Esophagus squamous epithelium (tissue), 5 donors: ENCODE measurements at places on chromosomes 1 and 21.

DNA sequence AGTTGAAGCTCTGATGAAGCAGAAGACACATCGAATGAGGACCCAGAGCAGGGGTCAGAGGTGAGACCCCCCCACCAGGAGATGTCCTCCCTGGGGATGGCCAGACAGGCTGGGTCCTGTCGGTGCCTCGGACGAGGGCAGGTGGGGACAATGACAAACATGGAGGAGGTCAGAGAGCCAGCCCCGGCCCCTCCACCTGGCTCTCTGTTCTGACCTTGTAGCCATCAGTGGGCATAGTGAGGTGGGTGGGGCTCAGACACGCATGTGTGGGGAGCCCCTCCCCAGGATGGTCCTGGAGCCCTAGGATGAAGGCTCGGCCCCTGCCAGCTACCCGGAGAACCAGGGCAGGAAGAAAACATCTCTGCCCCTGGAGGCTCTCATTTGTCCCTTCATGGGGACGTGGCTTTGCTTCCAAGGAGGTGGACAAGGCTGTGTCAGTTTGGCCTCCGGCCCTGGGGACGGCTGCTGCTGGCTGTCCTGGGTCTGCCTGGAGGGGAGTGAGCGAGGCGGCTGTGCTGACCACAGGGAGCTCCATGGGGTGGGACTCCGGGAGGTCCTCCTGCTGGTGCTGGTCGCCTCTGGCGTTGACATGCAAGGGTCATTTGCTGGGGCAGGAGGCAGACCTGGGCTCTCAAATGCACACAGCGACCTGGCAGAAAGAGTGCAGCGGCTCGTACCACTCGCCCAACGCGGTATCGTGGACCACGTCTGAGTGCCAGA is 2.6 kb downstream of the KRTAP10-6 start:
- no peak for DNase-seq

DNA sequence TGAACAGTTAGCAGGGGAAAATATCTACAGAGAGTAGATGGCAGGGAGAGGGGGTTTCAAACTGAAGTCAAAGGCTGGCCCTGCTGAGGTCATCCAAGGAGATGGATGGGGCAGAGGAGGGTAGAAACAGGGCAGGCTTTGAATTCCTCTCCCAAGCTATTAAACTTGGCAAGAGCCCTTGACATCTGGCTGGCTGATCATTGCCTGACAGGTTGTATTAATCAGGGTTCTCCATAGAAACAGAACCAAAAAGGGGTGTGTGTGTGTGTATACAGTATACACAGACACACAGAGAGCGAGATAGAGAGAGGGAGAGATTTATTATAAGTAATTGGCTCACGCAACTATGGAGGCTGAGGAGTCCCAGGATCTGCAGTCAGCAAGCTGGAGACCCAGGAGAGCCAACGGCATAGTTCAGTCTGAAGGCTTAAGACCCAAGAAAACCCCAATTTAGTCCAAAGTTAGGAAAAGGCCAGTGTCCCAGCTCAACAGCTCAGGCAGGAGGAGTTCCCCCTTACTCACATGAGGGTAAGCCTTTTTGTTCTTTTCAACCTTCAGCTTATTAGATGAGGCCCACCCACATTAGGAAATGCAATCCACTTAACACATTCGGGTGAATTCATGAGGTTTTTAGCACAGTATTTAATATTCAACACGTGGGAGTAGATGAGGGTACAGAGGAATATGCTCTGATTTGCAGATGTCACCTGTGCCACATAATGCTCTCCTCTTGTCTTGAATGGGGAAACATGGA is 46.7 kb upstream of the HAO2 start:
- no peak for DNase-seq

DNA sequence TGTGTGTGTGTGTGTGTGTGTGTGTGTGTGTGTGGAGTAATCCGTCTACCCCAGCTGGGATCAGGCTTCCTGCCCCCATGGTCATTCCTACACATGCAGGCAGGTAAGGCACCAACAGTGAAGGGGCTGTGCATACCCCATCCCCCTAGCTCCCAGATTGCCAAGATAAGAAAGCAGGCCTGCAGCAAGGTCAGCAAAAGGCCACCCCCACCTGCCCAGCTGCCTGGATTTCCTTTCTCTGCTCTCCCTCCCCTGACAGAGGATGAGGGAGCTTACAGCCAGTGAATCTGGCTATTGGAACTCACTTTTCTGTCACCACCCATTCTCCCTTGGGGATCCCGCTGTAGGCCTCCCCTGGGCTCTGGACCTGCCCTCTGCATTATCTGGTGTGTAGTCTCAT is 7.9 kb downstream of the ALX3 start:
- no peak for DNase-seq

- DNase-seq: no peak
Observed at GRCh38 chr1:230037261-230037660, 29.8 kb upstream of the GALNT2 start.

DNA sequence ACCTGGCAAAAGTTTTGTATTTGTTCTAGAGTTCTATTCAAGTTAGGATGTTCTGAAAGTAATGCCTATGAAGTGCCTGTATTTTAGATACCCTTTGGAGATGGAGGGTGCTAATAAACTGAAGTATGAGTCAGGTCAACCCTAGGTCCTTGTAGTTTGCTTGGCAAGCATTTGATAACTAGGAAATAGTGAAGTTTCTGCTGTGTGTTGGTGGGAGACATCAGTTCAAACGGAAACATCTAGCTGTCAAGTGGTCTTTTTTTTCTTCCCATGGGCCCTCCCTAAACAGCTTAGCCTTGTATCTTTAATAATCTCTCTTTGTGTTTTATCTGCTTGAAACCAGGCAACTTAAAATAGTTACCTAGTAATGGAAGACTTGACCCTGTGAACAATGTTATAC is 4.5 kb downstream of the MRPS6 start:
- DNase-seq: no peak

DNA sequence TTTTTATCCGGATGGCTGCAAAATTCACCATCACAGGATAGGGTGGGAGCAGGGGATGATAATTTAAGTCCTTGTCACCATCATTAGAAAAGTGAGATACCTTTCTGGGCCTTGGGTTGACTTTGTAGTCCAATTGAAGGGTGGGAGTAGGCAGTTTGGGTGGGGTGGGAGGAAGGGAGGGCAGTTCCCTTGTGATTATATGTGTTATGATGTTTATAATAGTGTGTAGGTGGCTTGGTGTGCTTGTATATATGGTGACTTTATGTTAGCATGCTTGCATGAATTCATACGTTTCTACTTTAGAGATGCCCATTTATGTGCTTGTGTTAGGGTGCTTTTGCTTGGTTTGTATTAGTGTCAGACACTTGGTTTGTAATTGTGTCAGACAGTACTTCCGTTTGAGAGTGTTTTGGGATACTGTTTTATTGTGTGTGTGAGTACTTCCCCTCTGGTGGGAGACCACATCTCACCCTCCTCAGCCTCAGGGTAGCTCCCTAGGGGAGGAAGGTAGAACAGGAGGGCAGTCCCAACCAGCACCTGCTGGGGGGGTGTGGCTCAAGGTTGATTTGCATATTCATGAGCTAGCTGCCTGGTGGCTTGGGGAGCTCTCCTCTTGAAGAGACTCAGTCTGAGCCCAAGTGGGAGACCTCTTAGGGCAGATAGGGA is 6.3 kb upstream of the POU3F1 start:
- DNase-seq: no peak

GRCh38 chr1:15100121-15100879 is 53.2 kb upstream of the TMEM51 start:
- no peak for DNase-seq

- no peak for DNase-seq
Observed at GRCh38 chr1:36406440-36406839, 8.7 kb upstream of the LSM10 start.

- DNase-seq: no peak
Observed at GRCh38 chr21:45241357-45241756, 46.3 kb downstream of the POFUT2 start.

- DNase-seq: no peak
Observed at GRCh38 chr21:33936301-33937038, 20.9 kb upstream of the ATP5PO start.

DNA sequence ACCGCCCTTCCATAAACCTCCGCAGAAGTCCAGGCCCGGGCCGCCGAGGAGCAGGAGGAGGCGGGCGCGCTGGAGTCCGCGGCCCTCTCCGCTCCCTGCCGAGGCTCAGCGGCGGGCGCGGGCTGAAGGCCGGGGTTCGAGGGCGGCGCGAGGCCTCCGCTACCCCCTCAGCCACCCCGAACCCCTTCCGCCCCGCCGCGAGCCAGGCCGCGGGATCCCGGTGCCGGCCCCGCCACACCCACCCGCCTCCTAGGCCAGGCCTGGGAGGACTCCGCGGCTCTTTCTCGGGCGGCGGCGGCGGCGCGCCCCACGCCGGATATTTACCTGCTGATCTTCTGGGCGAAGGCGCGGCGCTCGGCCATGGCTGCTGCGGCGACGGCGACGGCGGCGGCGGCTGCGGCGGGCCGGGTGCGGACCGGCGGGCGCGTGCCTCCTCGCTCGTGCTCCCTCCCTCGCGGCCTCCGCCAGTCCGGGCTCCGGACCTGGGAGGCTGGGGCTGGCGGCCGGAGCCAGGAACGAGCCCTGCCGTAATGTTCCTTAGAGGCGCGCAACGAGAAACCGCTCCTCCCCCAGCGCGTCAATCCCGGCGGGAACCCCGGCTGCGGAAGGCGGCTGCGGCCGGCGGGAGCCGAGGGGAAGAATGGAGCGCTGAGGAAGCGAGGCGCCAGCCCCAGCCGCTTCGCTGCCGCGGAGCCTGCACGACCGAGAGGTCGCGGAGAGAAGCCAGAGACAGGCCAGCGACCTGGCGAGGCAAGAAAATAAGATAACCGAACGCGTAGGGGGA is at the start of gene DOCK7:
Gene DOCK7, minus strand, starts transcription at position 484 of the 784 bp plus-strand sequence. Its CDS starts 122 bp downstream, at position 362.
- no peak for DNase-seq

DNA sequence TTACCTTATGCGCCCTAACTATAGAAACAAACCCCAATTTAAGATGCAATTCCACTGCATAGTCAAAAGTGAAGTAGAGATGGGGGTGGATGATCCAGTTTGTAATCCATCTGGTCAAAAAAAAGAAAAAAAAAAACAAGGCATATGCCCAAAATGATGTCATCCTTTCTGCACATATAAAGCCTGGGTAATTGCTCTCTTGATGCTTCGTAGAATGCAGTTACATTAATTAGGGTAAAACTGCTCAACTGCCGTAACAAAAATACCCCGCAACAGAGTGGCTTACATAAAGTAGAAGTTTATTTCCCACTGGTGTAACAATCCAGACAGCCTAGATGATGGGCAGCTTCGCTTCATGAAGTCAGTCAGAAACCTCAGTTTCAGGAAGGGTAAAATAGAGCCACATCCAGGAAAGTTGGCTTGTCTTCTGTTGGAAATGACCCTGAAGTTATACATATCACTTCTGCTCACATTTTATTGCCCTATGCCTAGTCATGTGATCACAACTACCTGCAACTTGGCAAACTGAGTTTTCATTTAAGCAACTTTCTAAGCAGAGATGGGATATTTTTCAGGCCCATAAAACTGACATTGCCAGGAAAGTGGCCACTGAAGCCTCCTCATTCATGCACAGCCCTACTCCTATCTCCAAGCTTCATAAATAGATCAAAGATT is 221.7 kb downstream of the C1orf94 start:
- no peak for DNase-seq

DNA sequence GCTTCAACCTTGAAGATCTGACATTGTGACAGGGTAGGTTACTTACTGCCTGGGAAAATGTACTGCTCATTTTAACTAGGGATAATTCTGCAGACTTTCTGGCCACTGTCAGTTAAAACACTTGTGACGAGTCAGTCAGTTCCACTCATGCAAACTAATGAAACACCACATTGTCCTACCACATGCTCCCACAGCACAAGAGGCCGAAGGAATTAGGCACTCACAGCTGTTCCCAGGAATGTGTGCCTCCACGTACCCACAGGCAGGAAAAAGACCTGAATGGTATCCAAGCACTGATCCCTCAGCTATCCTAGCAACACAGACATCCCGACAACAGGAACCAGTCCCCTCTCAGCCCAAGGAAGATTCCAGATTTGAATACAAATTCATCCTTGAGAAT is 12.3 kb downstream of the BCAR3 start:
- no peak for DNase-seq

GRCh38 chr1:212451416-212452322 is 18.9 kb downstream of the NENF start:
- no peak for DNase-seq

DNA sequence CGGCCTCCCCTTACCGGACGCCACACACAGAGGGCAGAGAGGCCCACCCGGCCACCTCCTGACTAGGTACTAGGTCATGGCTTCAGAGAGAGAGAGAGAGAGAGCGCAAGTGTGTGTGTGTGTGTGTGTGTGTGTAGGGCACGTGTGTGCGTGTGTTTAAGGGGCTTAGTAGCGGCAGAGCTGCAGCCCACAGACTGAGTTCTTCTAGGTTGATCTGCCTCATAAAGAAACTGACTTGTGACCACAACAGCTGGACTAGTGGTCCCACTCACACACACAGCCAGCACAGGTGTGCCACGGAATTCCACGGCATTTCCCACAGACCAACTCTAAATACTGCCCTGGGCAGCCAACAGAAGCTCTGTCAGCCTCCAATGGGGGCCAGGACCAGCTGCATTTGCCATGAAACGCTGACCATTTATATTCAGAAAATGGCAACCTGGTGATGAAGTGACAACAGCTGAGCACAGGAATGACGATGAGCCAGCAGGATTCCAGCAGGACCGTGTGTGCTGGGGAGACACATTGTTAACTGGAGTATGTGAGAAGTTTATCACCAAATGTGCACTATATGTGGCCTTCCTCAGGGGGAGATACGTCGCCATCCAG is 38.8 kb upstream of the GPR153 start:
- no peak for DNase-seq
